ENCODE measurements at places on chromosomes 7 and 10. TPM values are rescaled to one million over a fixed set of nuclear protein-coding genes. Genes with fewer than 3 reads are reported as not detected.

OLAH gene
- polyA plus RNA-seq = not detected

FKBP6 gene
- 0.04 TPM for polyA plus RNA-seq

SFXN4 gene
- 39.1 TPM for polyA plus RNA-seq

KIAA1549 gene
- polyA plus RNA-seq = 3.9 TPM

SCIN gene
- 4.3 TPM for polyA plus RNA-seq

CHST3 gene
- 4.7 TPM for polyA plus RNA-seq

RET gene
- 20.1 TPM for polyA plus RNA-seq

TWIST1 gene
- polyA plus RNA-seq = 0.61 TPM

DNA sequence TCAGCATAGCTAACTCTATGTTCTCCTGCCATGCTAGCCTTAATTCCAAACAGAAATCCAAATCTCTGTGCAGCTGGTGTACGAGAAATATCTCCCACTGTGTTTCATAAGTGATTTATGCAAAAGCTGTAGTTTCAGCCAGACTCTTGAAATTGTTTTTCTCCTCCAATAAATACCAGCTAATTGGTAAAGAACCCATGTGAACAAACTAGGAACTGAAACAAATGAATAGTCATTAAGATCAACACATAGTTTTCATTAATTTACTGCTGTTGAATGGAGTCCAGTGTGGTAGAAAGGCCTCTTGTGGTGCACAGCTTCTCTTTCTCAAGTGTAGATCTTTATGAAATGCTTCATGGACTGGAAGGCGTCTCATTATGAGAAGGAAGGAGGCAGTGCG is 18.4 kb downstream of the PPP1R17 start:
- DNase-seq = no peak

GRCh38 chr10:33621101-33621500 is 286.6 kb upstream of the NRP1 start:
- DNase-seq = no peak

GRCh38 chr7:102828286-102828685 is 79.5 kb downstream of the FAM185A start:
- no peak for DNase-seq

- DNase-seq = no peak
Measured at GRCh38 chr10:127009366-127009765, 104.1 kb downstream of the DOCK1 start.

DNA sequence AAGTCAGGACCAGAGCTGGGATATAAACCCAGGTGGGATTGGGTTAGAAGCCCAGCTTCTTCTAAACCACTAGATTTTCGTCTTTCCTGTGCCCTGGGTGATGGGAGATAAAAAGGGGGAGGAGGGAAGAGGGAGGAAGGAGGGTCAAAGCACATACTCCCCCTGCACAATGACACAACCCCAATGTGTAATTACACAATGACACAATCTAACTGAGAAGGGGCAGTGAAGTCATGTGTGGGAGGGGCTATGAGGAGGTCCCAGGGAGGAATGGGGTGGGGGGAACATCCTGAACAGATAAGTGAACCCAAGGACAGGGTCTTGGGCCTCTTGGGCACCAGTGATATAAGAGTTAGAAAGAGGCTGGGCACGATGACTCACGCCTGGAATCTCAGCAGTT is 44.5 kb downstream of the TECTB start:
- no peak for DNase-seq

- DNase-seq = no peak
Measured at GRCh38 chr7:122691569-122692235, 7.2 kb downstream of the RNF133 start.

DNA sequence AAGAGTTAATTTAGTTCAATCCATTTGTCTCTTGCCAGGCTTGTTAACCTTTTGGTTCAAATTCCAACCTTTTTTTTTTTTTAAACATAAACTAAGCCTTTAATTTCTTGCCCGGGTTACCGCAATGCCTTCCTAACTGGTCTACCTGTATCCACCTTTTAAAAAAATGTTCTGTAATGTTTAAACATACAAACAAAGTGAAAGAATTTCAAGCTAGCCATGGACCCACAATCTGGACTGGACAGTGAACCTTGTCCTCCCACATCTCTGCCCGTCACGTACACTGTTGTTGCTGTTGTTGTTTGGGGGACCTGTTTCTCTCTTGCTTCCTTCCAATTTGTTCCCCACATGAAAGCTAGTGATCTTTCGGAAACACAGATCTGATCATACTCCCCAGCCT is 724.7 kb upstream of the AUTS2 start:
- no peak for DNase-seq

GRCh38 chr7:2072042-2072441 is 160.7 kb downstream of the MAD1L1 start:
- no peak for DNase-seq

- DNase-seq = peak; percentile 93
Measured at GRCh38 chr7:522071-522950, 2.7 kb upstream of the PDGFA start.

DNA sequence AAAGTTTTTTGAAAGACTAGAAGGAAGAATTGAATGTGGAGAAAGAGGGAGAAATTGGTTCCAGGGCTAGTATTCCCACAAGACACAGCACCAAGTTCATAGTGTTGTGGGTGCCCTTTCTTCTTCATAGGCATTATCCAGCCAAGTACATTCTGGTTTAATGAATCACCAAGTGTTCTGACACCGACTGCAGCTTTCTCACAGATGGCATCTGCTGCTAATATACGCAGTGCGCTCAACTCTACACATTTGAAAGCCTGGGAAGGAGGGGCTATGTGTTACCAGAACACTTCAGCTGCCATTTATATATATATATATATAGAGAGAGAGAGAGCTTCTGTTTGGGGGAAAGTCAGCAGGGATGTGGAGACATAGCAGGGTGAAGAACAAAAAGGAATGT is 1168.4 kb downstream of the GATA3 start:
- DNase-seq = no peak

- no peak for DNase-seq
Measured at GRCh38 chr10:97532935-97533671, 34.4 kb downstream of the UBTD1 start.

- no peak for DNase-seq
Measured at GRCh38 chr10:87931836-87932230, 68.4 kb downstream of the PTEN start.

GRCh38 chr7:94655126-94655847 is 646 bp downstream of the SGCE start:
- peak; percentile 39 for DNase-seq

- DNase-seq = no peak
Measured at GRCh38 chr7:104814671-104815400, 199.2 kb upstream of the KMT2E start.

DNA sequence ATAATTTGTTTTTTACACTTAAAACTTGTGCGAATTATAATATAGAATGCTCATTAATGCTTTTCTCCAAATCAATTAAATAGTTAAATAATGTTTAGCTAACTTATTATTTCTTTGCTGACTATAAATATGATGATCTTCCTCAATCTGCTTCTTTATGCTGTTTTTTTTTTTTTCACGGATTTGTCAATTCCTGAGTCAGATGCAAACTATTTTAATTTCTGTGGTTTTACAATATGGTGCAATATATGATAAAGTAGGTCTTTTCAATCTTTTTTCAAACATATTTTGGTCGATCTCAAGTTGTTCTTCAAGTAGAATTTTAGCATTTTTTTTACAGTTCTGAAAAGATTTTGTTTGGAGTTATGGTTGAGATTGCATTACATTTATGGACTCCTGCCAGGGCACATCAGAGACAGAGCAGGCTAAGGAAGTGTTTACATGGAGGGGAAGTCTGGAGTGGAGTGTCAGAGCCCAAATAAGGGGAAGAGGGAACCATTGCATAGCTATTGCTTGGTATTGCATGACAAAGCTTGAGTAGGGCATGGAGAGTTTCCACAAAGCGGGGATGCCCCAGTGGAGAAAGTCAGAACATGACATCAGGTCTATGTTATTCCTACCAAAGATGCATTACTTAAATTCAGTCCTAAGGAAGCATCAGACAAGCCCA is 204.4 kb downstream of the OTUD1 start:
- DNase-seq = no peak

- no peak for DNase-seq
Measured at GRCh38 chr7:39461263-39461820, 104.9 kb upstream of the YAE1 start.

- DNase-seq = no peak
Measured at GRCh38 chr7:101436221-101436735, 73.6 kb downstream of the COL26A1 start.

All from large intestine (tissue), 12 donors.